ENCODE measurements at places on chromosomes 1 and 21.

GRCh38 chr1:93573940-93574469, 107.6 kb downstream of the BCAR3 start:
- no peak overlapping the region for H3K27ac ChIP-seq
- no peak for DNase-seq
- no peak overlapping the region for H3K4me3 ChIP-seq
- H3K4me1 ChIP-seq: no peaks in the 10 kb centered on the region
- H3K27me3 ChIP-seq: no peaks in the 10 kb centered on the region

DNA sequence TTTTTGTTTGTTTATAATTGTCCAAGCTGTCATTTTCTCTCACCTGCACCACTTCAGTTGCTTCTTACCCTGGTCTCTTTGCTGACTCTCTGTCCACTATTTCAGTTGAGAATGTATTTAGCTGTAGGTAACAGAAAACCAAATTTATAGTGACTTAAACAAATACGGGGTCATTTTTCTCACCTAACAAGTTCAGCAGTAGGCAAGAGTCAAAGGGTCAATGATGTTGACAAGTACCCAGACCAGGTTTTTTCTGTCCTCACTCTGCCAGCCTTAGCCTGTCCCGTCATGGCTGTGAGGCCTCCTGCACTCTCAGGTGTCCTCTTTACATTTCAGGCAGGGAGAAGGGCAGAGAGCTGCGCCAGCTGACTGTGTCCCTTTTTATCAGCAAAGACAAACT, 11.8 kb downstream of the RIIAD1 start:
- no peaks in the 10 kb centered on the region for H3K4me1 ChIP-seq
- peaks cover 31% of the 10 kb centered on the region for H3K27me3 ChIP-seq
- no peaks in the 10 kb centered on the region for H3K36me3 ChIP-seq
- DNase-seq: no peak
- H3K4me3 ChIP-seq: no peak overlapping the region
- no peak overlapping the region for H3K27ac ChIP-seq

DNA sequence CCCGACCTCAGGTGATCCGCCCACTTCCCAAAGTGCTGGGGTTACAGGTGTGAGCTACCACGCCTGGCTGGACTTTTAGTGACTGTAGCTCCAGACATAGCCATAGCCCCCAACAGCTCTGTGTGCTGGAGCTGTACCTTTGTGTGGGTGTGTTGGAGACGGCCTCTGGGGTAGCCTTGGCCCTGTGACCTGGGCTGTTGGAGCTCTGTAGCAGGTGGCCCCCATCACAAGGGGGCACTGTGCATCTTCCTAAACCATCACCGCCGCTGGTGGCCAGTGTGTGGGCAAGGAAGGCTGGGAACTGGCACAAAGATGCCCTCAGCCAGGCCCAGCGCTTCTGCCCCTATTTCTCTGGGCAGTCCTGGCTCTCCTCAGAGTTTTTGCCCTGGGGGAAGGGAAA, 38.4 kb upstream of the FOXO6 start:
- peak; percentile 45 for DNase-seq
- H3K4me3 ChIP-seq: no peak overlapping the region
- H3K36me3 ChIP-seq: no peaks in the 10 kb centered on the region
- H3K27ac ChIP-seq: no peak overlapping the region
- no peaks in the 10 kb centered on the region for H3K4me1 ChIP-seq

DNA sequence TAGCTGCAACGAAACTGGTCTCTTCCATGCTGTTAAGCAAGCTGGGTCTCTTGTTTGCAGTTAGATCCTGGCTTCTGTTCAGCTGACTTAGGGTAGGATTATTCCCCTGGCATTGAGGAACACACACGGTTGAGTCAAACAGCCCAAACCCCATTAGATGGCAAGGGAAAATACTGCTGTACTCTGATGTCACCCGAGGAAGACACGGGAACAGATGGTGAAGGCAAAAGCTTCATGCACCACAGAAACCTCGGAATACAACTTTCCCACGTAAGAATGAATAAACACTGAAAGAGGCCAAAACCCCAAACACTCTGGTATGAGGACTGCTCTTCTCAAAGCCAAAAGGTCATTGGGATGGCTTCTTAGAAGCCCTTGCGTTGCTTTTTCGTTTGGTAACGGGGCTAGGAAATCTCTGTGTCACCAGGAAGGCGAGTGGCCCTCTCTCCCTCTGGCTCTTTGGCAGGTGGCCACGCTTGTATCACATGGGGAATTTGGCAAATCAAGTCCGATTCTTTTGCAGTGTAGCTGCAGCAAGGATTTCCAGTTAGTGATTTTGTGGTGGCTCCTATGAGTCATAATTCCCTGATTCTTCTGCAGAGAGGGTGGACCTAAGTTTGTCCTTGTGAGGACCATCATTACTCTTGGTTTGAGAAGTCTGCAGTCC, 16.7 kb upstream of the LYST start:
- H3K27me3 ChIP-seq: no peaks in the 10 kb centered on the region
- H3K4me3 ChIP-seq: peak overlapping the region; percentile 44
- H3K36me3 ChIP-seq: no peaks in the 10 kb centered on the region
- H3K4me1 ChIP-seq: peaks cover 61% of the 10 kb centered on the region
- no peak for DNase-seq
- peak overlapping the region; percentile 39 for H3K27ac ChIP-seq

DNA sequence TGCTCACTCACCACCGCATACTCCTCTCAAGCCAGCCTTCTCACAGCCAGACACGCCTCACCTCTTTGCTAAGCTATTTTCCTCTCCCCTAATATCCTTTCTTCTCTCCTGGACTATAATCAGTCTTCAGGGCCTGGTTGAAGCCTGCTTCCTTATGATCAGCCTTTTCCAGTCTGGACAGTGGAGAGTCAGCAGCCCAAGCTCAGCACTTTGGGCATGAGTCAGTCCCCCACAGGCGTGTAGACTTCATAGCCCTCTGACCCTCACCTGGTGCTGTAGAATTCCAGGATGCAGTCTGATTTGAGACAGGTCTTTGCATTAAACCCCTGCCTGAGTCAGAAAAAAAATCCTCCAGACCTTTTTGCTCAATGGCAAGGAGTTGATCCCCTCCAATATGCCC, 2.5 kb downstream of the HPCAL4 start:
- no peak overlapping the region for H3K27ac ChIP-seq
- no peak for DNase-seq
- H3K36me3 ChIP-seq: no peaks in the 10 kb centered on the region
- H3K27me3 ChIP-seq: peaks cover 30% of the 10 kb centered on the region
- H3K4me3 ChIP-seq: no peak overlapping the region

GRCh38 chr1:9766759-9767442, 56.9 kb downstream of the CLSTN1 start:
- peaks cover 23% of the 10 kb centered on the region for H3K4me1 ChIP-seq
- DNase-seq: no peak
- no peaks in the 10 kb centered on the region for H3K27me3 ChIP-seq
- H3K4me3 ChIP-seq: no peak overlapping the region
- peaks cover 27% of the 10 kb centered on the region for H3K36me3 ChIP-seq

DNA sequence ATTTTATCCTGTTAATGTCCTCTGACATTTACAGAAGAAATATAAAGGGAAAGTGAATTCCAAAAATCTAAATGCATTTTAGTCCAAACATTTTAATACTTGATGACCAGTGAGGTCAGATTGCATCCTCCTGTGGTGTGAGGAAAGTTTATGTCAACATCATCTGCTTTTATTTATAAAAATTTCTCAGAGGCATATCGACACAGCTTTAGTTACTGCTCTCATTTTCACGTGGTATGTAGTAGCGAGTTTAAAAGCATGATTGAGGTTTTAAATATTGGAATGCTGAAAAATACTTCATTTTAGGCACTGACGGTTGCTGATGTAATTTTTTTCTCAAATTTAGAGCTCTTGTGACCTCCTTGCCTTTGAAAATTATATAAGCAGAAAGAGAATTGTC, 234.8 kb downstream of the HMCN1 start:
- no peak overlapping the region for H3K4me3 ChIP-seq
- no peak overlapping the region for H3K27ac ChIP-seq
- DNase-seq: no peak
- no peaks in the 10 kb centered on the region for H3K36me3 ChIP-seq

- H3K4me3 ChIP-seq: no peak overlapping the region
- H3K27ac ChIP-seq: no peak overlapping the region
- no peaks in the 10 kb centered on the region for H3K36me3 ChIP-seq
- H3K4me1 ChIP-seq: peaks cover 12% of the 10 kb centered on the region
- no peak for DNase-seq
These were observed 5.9 kb upstream of the KRTAP10-4 start for GRCh38 chr21:44567481-44568171.

- no peaks in the 10 kb centered on the region for H3K36me3 ChIP-seq
- no peak overlapping the region for H3K4me3 ChIP-seq
- H3K4me1 ChIP-seq: no peaks in the 10 kb centered on the region
These were observed 53.6 kb downstream of the CAPN8 start for GRCh38 chr1:223611936-223612335.

- DNase-seq: no peak
- no peaks in the 10 kb centered on the region for H3K4me1 ChIP-seq
- no peak overlapping the region for H3K4me3 ChIP-seq
- peaks cover 8% of the 10 kb centered on the region for H3K36me3 ChIP-seq
- no peak overlapping the region for H3K27ac ChIP-seq
- H3K27me3 ChIP-seq: no peaks in the 10 kb centered on the region
These were observed 147.5 kb downstream of the CASZ1 start for GRCh38 chr1:10648689-10649516.

DNA sequence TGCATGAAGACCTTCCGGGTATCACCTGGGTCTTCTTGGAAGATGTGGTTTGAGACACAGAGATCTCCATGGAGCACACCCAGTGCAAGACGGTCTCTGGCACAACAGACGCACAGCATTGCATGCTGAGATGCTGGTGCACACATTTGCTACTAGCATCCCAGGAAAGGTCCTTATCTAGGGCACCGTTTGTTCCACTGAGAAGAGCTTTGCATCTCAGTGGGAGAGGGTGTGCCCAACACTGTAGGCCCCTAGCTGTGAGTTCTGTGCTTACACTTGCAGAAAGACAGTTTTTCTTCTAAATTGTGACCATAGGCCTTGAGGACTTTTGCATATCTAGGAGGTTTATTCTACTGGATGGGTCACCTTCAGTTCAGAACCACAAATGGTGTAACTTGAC, 554.1 kb downstream of the MATN1 start:
- no peaks in the 10 kb centered on the region for H3K36me3 ChIP-seq
- H3K4me1 ChIP-seq: no peaks in the 10 kb centered on the region
- no peak overlapping the region for H3K27ac ChIP-seq
- DNase-seq: no peak

GRCh38 chr1:227943381-227944089, 4.2 kb downstream of the WNT9A start:
- no peak overlapping the region for H3K27ac ChIP-seq
- peak; percentile 3 for DNase-seq
- H3K4me1 ChIP-seq: peaks cover 11% of the 10 kb centered on the region
- H3K4me3 ChIP-seq: no peak overlapping the region
- H3K36me3 ChIP-seq: no peaks in the 10 kb centered on the region
- H3K27me3 ChIP-seq: peaks cover 16% of the 10 kb centered on the region

DNA sequence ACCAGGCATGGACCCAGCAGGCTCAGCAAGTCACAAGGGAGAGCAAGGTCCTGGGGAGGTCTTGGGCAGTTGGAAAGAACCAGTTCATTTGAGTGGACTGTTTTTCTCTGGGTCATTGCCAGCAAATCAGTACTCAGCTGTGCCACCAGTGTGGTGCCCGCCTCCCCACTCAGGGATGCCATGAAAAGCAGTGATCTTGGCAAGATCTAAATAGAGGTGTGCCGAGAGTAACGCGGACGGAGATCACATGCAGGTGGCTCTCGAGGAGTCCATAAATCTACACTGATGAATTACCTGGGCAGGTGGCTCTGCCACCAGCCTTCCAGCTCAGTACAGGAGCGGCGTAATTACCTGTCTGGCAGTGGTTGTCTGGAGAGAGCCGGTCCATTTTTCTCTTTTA, 642.2 kb downstream of the PTPRU start:
- H3K4me3 ChIP-seq: no peak overlapping the region
- no peak for DNase-seq
- no peaks in the 10 kb centered on the region for H3K36me3 ChIP-seq
- H3K27me3 ChIP-seq: peaks cover 20% of the 10 kb centered on the region
- H3K4me1 ChIP-seq: no peaks in the 10 kb centered on the region
- H3K27ac ChIP-seq: no peak overlapping the region

DNA sequence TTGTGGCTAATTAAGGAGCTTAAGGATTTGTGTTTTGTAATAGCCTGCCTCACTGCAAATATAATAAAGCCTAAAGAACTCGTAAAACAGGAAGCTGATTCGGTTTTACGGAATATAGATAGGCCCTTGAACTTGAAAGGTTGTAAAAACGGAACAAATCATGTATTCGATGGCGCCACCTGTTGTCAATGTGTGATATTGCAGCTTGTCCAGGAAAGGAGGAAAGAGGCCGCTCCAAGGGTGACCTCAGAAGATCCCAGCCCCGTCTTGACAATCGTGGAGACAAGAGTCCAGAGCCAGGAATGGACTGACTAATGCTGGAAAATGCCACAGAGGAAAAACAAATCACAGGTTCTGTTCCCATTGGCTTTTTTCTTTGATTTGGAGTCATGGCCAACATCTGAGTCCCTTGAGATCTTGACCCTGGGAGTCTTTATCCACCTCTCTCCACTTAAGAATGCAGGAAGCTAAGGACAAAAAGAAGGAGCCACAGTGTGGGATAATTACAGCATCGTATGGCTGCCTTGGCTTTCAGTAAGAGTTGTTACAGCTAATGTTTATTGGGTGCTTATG, 7.0 kb upstream of the IGSF21 start:
- H3K4me3 ChIP-seq: no peak overlapping the region
- no peak overlapping the region for H3K27ac ChIP-seq
- peak; percentile 54 for DNase-seq
- H3K4me1 ChIP-seq: no peaks in the 10 kb centered on the region

- H3K4me1 ChIP-seq: peaks cover 2% of the 10 kb centered on the region
- H3K36me3 ChIP-seq: no peaks in the 10 kb centered on the region
- H3K4me3 ChIP-seq: no peak overlapping the region
These were observed 29.4 kb upstream of the RBM15 start for GRCh38 chr1:110309767-110310166.

- H3K27ac ChIP-seq: peak overlapping the region; percentile 74
- H3K27me3 ChIP-seq: no peaks in the 10 kb centered on the region
- H3K4me3 ChIP-seq: peak overlapping the region; percentile 19
- H3K36me3 ChIP-seq: peaks cover 21% of the 10 kb centered on the region
These were observed 12.5 kb downstream of the CHML start for GRCh38 chr1:241627453-241628259.

- H3K36me3 ChIP-seq: no peaks in the 10 kb centered on the region
- DNase-seq: peak; percentile 75
- no peak overlapping the region for H3K27ac ChIP-seq
- no peak overlapping the region for H3K4me3 ChIP-seq
- peaks cover 6% of the 10 kb centered on the region for H3K4me1 ChIP-seq
These were observed 22.9 kb upstream of the LDLRAP1 start for GRCh38 chr1:25520446-25521061.

- no peak for DNase-seq
- no peaks in the 10 kb centered on the region for H3K36me3 ChIP-seq
- H3K4me3 ChIP-seq: no peak overlapping the region
- no peaks in the 10 kb centered on the region for H3K4me1 ChIP-seq
- no peak overlapping the region for H3K27ac ChIP-seq
- H3K27me3 ChIP-seq: peaks cover 22% of the 10 kb centered on the region
These were observed 35.4 kb upstream of the HEATR1 start for GRCh38 chr1:236639686-236640085.

DNA sequence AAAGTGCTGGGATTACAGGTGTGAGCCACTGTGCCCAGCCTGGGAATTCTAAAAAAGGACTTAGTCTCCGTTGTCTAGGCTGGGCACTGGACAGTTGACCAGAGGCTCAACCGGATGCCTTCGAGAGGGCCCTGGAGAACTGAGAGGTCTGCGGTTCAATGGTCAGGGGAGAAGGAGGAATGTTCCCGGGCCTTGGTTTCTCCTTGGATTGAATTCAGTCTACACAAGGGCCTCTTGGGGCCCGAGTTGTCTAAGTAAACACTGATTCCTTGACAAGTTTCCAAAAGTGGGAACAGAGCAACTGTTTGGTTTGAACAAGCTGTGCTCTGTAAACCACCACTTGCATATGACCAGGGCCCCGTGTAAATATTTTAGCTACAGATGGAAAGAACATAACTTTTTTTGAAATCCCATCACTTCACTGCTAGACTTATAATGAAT, 29.1 kb upstream of the CAPZB start:
- no peak overlapping the region for H3K4me3 ChIP-seq
- H3K27ac ChIP-seq: no peak overlapping the region
- H3K36me3 ChIP-seq: no peaks in the 10 kb centered on the region
- no peak for DNase-seq
